ENCODE measurements at places on chromosomes 2 and 18.

DNA sequence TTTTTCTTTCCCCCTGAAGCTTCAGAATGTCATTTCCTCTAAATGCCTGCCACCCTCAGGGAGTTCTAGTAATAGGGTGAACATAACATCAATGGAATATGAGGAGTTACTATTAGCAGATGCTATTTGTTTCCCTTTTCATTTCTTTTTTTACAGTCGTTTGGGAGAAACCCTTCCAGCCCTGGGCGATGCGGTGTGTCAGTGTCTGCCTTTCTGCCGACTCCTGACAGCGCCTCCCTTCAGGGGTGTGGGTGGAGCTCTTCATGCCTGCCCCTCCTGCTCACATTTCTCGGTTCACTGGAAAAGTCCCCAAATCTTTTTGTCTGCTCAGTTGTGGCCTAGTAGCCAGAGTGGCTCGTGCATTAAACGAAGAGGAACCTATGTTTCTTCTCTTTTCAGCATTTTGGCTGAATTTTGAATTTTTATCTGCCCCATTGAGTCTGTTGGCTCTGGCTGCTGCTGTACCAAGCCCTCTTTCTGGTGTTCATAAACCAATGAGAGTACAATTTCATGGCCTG, 72.3 kb downstream of the FMNL2 start:
- DNase-seq, result no peak

- DNase-seq, result no peak
Observed at GRCh38 chr2:105847056-105847455, 102.3 kb downstream of the NCK2 start.

- no peak for DNase-seq
Observed at GRCh38 chr18:11096411-11096810, 53.0 kb downstream of the PIEZO2 start.

DNA sequence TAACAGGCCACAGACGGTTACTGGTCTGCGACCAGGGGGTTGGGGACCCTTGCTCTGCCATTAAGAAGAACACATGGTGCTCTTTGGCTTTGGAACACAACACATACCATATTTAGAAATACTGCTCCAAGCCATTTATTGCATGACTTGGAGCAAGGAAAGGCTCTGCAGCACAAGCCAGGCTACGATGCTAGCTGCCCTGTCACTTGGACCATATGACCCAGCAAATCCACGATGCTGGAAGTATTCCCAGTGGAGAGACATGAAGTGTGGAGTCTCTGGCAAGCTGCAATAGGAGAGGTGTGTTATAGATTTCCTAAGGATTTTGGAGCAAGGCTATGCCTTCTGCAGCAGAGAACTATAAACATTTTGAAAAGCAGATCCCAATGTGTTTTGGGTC, 171.2 kb downstream of the HAUS1 start:
- no peak for DNase-seq

- DNase-seq, result no peak
Observed at GRCh38 chr2:43095533-43096295, 130.7 kb downstream of the ZFP36L2 start.
